ENCODE measurements at places on chromosomes 11 and 22. TPM values are rescaled to one million over a fixed set of nuclear protein-coding genes. Genes with fewer than 3 reads are reported as not detected.

DNA sequence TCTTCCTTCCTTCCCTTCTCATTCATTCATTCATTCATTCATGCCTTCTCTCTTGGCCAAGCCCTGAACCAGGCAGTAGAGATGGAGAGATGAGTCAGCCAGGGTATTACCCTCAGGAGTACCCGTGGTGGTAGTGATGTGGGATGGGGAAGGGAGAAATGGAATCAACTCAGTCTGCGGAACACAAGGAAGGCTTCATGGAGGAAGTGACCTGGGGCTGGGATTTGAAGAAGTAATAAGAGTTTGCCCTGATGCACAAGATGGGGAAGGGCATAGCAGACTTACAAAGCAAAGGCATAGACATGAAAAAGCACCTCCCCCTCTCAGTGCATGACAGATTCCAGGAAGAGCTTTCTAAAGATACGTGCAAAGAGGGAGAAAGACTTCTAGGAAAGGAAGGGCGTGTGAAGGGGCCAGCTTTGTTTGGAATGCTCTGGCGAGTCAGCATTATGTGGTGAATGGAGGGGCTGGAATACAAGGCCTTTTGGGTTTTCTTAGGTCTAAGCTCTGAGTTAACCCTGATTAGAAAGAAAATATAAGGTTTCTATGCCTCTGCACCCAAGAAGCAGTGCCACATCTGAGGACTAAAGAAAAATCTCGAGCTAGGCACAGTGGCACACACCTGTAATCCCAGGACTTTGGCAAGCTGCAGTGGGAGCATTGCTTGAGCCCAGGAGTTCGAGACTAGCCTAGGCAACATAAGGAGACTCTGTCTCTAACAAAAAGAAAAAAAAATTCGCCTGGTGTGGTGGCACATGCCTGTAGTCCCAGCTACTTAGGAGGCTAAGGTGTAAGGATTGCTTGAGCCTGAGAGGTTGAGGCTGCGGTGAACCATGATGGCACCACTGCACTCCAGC, 36.4 kb upstream of the ACER3 start:
- DNase-seq = no peak

DNA sequence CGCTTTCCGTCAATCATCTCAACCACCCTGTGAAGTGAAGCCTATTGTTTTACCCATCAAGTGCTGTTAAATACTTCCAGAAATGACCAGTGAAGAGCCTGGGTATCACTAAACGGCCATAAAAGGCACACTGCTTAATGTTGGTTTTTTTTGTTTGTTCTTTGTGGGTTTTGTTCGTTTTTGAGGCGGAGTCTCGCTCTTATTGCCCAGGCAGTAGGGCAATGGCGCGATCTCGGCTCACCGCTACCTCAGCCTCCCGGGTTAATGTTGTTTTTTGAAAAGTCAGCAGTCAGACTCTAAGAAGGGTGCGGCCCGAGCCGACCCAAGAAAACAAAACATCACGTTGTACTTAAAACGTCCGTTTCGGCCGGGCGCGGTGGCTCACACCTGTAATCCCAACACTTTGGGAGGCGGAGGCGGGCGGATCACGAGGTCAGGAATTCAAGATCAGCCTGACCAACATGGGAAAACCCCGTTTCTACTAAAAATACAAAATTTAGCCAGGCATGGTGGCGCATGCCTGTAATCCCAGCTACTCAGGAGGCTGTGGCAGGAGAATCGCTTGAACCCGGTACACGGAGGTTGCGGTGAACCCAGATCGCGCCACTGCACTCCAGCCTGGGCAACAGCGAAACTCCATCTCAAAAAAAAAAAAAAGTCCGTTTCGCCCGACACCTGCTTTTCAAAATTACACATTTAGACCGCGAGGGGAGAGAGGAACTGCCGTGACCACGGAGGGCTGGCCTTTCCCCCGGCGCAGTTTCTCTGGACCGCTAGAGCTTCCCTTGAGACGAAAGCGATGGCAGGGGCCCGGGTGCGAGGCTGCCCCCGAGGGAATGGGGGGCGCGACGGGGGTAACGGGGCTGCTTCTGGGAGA, 714 bp downstream of the CD59 start:
- DNase-seq = peak; percentile 50

DNA sequence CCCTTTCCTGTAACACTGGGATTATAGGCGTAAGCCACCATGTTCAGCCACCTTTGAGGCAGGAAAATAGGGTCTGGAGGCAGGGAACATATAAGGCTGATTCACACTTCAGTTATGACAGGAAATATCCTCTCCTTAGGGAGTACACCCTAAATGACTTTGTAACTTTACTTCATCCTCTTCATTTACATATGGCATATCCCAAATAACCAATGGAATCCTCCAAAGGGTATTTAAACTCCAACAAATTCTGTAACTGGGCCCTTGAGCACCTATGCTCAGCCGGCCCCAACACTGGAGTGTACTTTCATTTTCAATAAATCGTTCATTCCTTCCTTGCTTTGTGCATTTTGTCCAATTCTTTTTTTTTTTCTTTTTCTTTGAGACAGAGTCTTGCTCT, 1.6 kb upstream of the KAT5 start:
- no peak for DNase-seq

Gene PARVG
- 3.2 TPM for polyA plus RNA-seq

GRCh38 chr11:111449696-111450479, 62.3 kb downstream of the BTG4 start:
- no peak for DNase-seq

DNA sequence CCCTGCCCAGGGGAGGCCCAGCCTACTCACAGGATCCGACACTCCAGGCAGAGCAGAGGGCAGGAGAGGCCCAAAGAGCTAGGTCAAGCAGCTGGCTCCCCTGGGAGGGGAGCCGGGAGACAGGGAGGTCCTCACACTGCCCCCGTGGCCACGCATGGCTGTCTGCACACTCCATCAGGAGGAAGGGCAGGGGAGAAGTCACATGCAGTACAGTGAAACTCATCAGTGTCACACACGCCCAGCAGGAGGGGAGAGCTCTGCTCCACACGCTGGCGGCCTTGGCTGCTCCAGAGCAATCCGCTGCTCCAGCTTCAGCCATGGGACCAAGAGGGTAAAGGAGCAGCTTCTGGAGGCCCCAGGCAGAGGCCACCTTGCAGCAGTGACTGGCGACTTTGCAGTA, 14.3 kb downstream of the TCIRG1 start:
- peak; percentile 32 for DNase-seq

Gene NPAS4
- polyA plus RNA-seq = 0.07 TPM

Gene APOBEC3F
- polyA plus RNA-seq = 4.5 TPM

GRCh38 chr22:38524429-38524828, 18.3 kb upstream of the DDX17 start:
- DNase-seq = no peak

DNA sequence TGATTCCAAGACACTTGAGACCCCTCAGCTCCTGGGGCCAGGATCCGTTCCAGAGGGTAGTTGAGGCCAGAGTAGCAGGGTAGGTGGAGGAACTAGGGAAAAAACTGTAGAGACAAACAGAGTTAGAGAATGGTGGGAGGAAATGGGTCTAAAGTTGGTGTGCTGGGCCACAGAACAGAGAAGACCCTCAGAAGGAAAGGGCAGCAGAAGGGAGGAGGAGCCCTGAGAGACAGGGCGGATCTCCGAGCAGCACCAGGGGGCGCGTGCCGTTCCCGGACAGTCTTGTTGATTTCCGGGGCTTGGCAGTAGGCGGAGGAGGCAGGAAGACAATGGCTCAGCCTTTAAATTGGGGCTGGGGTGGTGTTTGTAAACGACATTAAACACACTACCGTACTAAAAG, 2.4 kb upstream of the CECR2 start:
- peak; percentile 61 for DNase-seq

DNA sequence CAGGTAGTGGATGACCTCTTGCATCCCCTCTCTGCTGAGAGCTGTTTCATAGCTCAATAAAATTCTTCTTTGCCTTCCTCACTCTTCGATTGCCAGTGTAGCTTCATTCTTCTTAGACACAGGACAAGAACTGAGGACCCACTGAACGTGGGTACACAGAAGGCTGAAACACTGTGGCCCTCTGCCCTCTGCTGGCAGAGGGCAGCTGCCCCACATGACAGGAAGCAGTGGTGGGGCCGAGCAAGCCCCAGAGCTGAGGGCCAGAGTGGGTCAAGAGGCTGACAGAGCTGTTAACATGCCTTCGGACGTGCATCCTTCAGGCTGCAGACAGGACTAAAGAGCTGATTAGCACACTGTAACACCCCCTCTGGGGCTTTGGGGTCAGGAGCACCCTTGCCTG, 15.6 kb downstream of the SMC1B start:
- DNase-seq = no peak

Gene GAB4
- not detected for polyA plus RNA-seq

Measured in muscle of leg (tissue), 16 donors.